ENCODE measurements at places on chromosomes 6 and 20.

- ATAC-seq = no peak
Measured at GRCh38 chr6:69835414-69836179, 30.8 kb upstream of the COL19A1 start.

- no peak for ATAC-seq
Measured at GRCh38 chr20:16612706-16613105, 39.5 kb upstream of the KIF16B start.

- no peak for ATAC-seq
Measured at GRCh38 chr6:161522276-161522675, 248.4 kb upstream of the AGPAT4 start.

DNA sequence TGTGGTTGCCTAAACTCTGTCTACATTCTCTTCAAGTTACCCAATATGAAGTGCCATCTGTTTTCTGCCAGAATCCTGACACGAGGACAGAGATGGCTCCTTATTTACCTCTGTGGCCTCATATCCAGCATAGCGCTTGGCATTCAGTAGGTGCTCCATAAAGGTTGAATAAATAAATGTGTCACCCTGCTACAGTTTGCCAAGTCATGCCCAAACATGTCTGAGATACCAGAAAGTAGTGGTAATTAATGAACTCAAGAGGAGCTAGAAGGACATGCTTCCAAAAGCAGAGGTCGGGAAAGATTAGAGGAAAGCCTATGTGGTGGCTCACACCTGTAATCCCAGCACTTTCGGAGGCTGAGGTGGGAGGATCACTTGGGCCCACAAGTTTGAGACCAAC lies 30.9 kb upstream of the E2F3 start:
- no peak for ATAC-seq

- ATAC-seq = peak; percentile 76
Measured at GRCh38 chr20:47857569-47858464, 72.5 kb upstream of the SULF2 start.

DNA sequence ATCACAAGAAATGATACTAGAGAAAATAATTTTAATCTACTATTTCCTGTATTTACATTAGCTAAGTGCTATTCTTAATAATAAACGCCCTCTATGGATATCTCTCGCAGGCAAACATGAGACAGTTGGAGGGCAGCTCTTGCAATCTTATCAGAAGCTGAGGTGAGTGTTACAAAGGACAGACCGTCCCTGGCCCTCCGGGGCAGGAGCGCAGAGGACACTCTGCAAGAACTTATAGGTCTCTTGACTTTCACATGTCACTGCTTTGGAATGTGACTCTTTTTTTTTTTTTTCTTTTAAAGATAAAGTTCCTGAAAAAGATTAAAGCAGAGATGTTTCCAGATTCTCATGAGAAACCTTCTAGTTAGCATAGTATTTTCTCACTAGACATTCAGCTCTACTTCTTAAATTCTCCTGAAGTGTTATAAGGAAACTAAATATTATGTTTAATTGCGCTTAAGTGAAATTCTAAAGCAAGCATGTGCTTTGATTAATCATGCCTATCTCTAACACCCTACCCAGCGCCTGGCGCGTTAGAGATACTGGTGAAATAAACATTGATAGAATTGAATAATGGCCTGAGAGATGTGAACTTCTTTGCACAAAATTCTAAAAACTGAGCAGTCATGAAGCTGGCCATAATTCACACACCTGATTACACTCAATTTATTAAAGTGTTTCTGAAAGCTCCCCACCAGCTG lies 57.4 kb downstream of the SYTL3 start:
- ATAC-seq = no peak

DNA sequence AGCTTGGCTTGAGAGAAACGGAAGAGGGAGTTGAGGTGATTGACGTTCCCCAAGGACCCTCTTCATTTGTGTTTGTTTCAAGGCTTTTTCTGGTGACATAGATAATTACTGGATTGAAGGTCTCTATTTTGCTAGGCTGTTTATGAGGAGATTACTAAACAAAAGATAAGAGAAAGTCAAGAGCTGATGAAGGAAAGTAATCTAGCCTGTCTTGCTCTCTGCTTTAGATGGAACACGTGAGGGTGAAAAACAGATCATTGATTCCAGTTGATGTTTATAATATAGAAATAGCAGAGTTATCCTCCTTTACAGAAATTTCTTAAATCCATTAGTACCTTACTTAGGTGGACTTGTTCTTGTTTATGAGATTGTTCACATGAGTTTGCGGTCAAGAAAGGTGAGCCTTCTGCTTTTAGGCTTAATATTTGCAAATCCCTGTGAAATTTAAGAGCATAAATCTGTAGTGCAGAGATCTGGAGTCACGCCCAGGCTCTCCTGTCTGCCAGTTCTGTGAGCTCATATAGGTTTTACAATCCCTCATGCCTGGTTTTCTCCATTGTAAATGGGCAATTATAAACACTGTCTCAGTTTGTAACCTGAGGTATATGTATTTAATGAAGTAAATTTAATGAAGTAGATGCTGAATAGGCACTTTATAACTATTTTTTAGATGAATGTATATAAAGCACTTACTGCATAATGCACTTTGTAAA lies 272.8 kb downstream of the NKAIN2 start:
- no peak for ATAC-seq

DNA sequence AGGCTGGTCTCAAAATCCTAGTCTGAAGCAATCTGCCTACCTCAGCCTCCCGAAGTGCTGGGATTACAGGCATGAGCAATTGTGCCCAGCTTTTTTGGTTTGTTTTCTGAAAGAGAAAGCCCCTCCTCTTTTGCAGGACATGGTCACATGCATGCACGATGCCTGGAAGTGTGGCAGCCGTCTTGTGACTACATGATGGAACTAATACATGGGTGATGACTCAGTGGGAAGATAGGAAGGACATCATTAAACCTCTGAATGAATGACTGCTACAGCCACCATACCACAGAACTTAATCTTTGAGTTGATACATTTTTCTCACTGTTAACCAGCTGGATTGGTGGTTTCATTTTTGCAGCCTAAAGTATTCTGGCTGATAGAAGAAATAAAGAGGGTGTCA lies 13.4 kb upstream of the CTNNBL1 start:
- no peak for ATAC-seq

DNA sequence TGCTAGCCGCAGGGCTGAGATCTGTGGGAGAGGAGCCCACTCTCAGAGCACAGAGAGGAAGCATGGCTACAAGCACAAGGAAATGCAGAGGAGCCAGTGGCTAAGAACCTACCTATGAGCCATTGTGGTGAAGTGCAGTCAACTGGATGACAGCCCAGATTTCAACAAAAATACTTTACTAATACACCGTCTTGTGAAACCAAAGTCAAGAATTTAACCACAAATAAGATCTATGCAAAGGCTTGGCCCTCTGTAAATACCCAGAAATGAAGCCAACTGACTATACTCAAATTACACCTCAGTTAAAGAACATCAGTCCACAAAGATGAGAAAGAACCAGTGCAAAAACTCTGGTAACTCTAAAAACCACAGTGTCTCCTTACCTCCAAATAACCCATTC lies 40.1 kb upstream of the PTCHD4 start:
- no peak for ATAC-seq

GRCh38 chr6:3376064-3376463 lies 80.8 kb downstream of the SLC22A23 start:
- no peak for ATAC-seq

DNA sequence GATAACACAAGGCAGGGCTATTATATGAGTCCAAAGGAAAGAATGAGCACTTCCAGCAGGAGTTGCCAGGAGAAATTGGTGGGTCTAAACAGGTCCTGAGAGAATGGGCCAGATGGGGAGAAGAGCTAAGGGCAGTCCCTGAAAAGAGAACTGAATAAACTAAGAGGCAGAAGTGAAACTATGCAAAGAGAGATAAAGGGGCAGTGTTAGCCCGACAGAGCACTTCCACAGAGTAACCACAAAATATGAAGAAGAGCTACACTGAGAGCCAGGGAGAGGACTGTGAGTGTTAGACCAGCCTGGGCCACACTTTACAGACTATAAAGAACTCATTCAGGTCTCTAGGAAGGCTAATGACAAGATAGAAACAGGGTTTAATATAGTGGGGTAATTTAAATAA lies 43.8 kb downstream of the RALGAPA2 start:
- ATAC-seq = peak; percentile 99

DNA sequence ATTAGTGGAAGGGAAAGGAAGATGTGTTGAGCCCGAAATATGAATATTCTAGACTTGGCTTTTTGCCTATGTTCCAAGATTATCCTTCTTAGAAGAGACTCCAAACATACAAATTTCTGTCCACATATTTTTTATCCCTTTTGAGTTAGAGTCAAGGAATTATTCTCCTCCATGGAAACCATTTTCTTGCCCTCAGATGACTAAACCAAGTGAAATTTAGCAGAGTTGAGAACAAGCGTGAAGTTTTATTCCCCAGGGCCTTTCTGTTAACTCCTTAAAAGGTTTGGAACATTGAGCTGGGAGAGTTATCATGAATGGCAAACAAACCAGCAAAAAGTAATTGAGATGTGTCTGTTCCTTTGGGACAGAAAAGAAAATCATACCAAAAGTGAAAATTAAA lies 286.1 kb upstream of the PLCB4 start:
- ATAC-seq = no peak

DNA sequence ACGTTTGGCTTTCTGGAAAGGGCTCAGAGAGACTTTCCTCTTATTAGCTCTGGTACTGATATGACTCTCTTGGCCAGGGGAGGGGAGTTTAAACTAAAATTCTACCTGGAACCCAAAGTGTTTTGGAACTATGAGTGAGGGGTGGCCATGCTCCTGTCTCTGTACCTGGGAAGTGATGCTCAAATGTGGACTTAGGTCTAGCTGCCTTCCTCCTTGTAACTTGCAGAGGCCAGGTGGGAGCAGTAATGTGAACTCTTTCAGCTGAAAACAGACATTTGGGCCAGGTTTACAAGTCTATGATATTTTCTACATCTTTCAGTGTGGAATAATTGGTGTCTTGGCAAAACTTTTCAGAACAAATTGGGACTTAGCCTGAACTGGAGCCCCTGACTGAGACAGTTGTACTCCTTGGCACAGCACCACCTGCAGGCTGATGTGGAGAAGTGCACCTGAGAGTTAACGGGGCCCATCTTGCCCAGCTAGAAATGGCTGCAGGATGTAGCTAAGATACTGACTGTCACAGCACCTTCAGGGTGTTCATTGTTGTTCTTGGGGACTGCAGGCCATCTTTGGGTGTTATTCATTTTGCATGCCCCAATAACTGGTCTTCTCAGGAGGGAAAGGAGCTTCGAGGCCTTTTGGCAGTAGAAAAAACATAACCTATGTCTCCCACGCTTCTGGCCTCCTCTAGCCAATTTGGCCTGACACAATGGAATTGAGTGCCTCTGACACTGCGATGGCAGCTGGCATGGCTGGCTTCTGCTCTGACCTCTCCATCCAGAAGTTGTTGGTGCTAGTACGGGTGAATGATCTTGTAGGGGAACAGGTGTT lies 37.1 kb downstream of the CD109 start:
- peak; percentile 80 for ATAC-seq

- ATAC-seq = no peak
Measured at GRCh38 chr20:17825252-17825959, 125.6 kb downstream of the BANF2 start.

DNA sequence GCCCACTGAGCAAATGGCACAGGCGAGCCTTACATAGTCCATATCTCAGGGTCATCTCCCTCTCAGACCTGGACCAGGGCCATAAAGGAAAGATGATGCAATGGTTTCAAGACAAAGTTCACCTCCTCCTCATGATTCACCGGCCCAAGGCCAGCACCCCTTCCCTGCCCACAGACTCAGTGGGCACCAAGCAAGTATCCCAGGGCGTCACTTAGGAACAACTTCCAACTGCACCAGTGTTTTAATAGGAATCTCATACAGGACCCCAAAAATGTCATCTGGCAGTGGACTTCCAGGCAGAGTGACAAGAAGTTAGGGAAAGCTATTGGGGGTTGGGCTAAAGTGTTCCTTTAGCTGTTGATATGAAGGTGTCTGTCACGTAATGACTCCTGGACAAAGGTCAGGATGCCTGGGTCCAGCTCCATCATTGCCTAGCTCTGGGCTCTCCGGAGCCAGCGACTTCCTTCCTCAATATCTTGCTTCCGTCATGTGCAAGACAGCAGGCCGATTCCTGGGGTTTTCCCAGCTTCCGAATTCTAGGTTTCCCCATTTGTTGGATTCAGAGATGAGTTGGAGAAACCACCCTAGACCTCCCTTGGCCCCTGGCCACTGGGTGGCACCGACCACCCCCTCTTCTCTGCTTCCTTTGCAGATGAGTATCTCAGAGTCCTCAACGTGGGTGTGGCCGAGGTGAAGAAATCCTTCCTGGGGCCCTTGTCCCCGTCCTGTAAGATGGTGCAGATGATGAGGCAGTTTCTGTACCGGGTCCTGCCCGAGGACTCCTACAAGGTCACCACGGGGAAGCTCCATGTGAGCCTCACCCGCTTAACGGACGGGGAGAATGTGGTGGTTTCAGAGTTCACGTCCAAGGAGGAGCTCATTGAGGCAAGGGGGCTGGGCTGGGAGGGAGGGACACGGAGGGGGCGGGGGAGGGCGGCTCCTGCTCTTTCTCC lies 21.1 kb downstream of the PNPLA1 start:
- no peak for ATAC-seq

GRCh38 chr20:17327185-17328148 lies 100.6 kb downstream of the PCSK2 start:
- no peak for ATAC-seq

DNA sequence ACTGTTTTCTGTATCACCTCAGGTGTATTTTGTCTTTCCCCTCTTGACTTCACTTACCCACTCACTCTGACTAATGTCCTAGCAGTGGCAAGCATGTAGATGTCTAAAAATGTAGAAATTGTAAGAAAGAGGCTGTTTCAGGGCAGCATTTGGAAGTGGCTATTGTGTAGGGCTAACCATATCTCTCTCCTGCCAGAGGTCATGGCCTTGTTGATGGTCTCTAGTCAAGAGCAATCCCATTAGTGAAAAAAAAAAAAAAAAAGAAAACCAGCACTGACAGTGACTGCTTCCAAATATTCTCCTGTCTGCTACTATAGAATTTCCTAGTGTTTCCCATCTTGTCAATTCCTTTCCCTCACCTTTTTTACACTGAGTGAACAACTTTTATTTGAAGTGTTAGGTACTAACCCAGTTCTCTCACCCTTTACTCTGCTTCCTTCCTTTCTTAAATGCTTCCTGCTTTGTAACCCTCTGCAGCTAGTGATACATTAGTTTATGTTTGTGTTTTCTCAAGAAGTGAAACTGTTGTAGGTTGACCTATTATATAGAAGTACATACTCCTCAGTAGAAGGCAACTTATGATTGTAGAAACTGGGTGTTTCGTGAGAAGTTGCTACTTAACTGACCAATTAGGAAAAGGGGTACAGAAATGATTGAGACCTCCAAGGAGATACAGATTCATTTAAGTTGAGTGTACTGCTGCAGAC lies 174.1 kb upstream of the PTPRK start:
- ATAC-seq = no peak

DNA sequence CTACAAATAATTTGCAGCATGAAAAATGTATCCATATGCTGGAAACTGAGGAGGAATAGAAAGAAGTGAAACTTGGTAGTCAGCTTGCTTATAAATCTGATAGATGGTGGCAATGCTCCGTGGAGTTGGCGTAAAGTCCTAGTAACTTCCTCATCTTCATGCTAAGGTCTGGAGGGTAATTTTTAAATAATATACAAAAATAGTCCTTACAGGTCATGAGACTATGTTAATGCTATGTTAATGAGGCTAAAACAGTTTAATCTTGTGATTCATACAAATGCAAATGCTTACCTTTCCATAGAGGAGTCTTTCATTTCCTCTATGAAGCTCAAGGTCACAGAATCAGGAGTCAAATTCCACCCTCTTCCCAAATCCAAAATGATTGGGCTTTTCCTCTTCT lies 9.4 kb upstream of the CRIP3 start:
- ATAC-seq = peak; percentile 50
